ENCODE measurements at places on chromosomes 12 and 14.

DNA sequence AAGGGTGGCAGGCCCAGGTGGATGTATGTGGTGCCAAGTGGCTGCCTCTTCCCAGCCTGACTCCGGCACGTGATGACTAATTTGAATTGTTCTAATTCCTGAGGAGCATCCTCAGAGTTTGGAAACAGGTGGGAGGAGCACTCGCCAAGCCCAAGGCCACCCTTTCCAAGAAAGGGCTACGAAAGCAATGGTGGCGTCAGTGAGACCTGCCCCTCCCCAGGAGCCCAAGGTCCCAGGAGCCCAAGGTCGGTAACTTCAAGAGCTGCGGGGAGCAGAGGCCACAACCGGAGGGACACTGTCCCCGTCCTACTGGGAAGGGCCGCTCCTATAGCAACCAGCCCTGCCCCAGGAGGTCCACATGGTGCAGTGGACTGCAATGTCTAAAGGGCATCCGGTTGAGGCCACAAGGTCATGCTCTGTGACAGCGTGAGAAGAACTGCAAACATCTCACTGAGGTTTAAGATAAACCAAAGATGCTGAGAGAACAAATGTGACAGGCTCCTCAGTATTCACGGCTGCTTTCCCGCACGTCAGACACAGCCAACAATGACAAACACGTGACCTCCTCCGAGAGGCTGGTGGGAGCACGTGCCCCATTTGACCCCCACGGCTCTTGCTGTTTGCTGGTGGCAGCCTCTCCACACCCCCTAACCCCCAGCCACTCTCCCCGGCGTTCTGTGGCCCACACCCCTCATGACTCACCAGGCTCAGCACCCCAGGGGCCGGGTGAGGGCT, 79.6 kb downstream of the ITPK1 start:
- DNase-seq: no peak

GRCh38 chr12:1933342-1934051, 15.0 kb upstream of the CACNA2D4 start:
- DNase-seq: peak; percentile 97

DNA sequence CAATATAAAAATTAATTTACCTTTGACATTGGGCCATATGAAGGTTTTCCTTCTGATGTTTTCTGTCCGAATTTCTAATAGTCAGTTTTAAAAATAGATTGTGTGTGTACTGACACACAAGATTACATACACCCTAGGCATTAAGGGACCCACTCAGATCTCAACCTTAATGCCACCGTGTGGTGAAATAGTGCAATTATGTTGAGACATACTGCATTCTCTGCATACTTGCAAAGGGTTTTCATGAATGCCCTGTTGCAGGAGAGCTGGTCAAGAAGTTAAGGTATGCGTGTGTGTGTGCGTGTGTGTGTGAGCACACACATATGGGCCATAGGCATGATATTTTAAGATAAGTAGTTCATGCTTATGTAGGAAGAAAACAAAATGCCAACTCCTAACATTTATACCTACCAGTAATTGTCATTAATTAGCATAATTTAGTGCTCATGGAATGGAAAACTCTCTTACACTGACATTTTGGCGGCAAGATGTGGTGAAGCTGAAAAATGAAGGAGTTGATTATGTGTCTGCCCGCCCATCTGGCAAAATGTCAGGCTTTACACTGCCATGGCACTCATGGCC, 58.8 kb downstream of the PIK3C2G start:
- no peak for DNase-seq

DNA sequence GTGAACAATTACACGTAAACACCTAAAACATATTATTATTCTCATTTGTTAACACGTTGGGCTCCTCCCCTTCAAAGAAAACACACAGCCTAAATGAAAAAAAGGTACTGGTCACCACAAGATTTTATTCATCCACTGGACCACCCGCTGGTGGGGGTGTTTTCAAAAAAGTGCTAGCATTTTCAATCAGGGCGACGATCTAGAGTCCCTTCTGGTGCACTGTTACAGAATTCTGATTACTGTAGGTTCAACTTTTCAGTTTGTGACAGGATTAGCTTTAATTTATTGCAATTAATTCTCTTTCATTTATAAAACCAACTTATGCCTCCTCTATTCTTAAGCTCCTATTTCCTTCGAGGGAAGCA, 443 bp downstream of the MAGOHB start:
- no peak for DNase-seq

- DNase-seq: no peak
These were observed 247.2 kb upstream of the CCDC196 start for GRCh38 chr14:66238969-66239368.

DNA sequence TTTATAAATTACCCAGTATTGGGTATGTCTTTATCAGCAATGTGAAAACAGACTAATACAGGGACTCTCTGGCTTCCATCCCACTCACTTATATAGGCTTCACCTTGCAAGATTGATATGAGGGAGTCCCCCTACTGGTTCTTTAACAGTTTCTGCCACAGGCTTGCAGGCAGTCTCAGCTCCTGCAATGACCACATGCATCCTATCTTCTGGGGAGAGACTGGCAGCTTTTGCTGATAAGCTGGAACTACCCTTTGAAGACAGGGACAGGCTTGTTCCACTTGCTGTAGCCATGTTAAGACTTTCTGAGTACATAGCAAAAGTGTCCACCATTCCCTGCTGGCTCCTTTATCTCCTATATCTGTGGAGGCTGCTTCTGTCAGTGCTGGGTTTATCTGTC, 531.7 kb upstream of the FLRT2 start:
- no peak for DNase-seq

- DNase-seq: no peak
These were observed 160.7 kb upstream of the RTL1 start for GRCh38 chr14:101064121-101064661.

- no peak for DNase-seq
These were observed 30.5 kb downstream of the ALX1 start for GRCh38 chr12:85310456-85311076.

DNA sequence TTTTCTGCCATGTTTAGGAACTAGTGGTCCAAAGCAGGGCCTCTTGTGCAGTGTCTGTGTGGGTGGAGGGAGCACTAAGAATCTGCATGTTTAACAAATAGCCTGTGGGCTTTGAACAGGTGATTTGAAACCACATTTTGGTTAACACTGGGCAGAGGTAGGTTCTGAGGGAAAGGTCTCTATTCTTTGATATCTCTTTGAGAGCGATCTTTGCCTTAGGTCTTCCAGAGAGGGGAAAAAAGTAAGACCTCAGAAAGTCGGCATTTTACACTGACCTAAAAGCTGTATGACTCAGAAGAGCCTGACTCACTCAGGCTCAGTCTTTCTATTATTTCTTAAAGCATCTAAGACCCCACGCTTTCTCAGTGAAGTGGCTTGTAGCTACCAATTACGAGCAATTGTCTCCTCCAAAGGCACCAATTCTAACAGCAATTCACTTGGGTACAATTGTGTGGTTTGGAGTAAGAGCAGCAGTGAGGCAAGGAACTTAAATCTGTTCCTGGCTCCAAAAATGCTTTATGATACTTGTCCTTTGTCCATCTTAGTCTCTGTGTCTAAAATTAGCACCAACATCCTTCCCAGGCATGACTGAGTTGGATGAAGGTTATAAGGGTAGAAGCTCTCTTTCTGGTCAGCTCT, 8.8 kb downstream of the EIF2B2 start:
- no peak for DNase-seq

- DNase-seq: no peak
These were observed 198.0 kb downstream of the ZFP36L1 start for GRCh38 chr14:68594737-68595380.
